Stimulated activated CD8-positive, alpha-beta memory T cell treated with anti-CD3 and anti-CD28 coated beads, Interleukin-4, amount 100 ng/mL, for 1 hour (primary cell): ENCODE measurements at places on chromosomes 3 and 15.

DNA sequence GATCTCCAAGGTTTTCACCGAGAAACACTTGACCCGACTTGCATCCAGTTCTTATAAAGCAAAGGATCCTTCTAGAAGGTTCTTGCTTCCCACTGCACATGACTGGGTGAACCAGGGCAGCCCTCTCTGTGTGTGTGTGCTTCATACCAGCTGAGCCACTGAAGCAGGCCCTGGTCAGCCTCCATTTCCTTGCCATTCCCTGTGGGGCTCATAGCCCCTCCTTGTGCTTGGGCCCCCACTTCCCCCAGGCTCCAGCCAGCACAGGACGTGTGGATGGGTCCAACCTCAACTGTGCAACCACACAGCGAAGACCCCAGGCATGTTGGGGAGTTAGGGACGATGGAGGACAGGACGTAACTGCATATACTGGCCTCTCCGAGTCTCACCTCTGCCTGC is 15.5 kb downstream of the KLF15 start:
- DNase-seq, result no peak

GRCh38 chr3:101970905-101971304 is 121.6 kb downstream of the NFKBIZ start:
- no peak for DNase-seq

GRCh38 chr3:194462936-194463335 is 23.9 kb downstream of the ATP13A3 start:
- DNase-seq, result no peak

GRCh38 chr3:18891641-18892040 is 256.7 kb upstream of the KCNH8 start:
- DNase-seq, result no peak

DNA sequence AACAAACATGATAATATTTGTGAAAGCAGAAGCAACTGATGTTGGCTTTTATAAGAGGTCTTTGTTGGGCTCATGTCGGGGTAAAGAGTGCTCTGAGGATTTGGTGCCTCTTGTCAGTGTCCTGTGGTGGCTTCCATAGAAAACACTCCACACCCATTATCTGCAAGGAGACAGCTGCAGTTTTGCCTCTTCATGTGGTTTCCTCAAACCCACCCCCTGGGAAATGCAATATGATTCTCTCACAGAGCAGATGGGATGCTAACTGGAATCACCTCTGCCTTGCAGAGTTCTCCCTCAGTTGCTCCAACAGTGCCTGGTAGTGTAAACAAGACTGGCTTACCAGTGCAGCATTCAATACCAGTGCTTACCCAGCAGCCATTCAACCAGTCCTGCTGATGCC is 771.4 kb upstream of the CFAP20DC start:
- DNase-seq, result no peak

DNA sequence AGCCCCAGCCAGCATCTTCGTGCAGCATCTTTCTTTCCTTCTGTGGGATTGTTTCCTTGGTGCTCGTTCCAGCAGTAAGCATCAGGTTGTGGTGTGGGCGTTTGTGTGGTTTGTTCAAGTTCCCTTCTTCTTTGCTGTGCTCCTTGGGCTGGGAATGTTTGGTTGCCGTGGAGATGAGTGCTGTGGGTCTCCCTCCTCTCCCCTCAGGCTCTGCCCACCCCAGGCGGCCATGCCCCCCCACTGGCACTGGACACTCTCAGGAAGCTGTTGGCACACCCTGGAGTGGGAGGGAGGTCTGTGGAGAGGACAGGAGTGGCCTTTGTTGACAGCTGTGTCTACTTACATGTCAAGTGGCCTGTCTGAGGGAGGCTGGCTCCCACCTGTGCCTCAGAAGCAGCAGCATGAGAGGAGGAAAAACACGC is 46.5 kb upstream of the SACM1L start:
- no peak for DNase-seq

GRCh38 chr3:160540551-160540950 is 24.8 kb downstream of the KPNA4 start:
- no peak for DNase-seq

- DNase-seq, result no peak
Measured at GRCh38 chr3:182078929-182079328, 367.2 kb downstream of the SOX2 start.

DNA sequence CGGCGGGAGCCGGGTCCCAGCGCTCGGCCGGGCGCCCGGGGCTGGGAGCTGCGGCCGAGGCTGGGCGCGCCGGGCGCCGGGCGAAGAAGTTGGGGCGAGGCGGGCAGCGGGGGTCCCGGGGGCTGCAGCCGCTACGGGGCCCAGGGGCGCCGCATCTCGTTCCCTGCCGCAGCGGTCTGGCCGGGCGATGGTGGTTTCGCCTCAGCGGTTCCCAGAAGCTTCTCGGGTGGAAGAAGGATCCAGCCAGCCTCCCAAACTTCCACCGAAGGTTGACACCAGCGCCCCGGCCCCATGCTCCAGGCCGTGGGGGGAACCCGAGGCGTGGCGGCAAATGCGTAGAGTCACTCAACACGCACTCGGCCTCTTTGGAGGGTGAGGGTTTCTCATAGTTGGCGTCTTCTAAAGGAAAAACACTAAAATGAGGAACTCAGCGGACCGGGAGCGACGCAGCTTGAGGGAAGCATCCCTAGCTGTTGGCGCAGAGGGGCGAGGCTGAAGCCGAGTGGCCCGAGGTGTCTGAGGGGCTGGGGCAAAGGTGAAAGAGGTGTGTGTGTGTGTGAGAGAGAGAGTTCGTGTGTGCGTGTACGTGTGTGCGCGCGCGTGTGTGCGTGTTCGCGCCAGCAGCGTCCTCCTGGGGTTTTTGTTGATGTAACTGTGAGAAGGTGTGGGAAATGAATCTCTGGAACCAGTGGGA is 940 bp downstream of the BOC start:
- DNase-seq, result no peak

DNA sequence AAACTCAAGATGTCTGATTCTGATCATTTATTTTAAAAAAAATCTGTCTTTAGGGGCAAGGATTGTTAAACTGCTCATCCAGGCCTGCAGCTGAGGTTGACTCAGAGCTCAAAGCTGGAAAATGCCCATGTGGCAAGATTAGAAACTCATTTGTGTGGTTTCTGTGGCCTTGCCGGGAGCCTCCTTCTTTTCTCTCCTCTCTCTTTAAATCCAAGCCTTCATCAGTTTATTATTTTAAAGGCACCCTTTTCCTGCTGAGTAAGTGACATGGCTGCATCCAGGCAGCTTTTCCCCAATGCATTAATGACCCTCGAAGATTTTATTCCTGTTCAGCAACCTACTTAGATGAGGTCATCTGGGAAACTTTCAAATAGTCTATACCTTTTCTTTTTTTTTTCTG is 221.3 kb upstream of the CDIN1 start:
- DNase-seq, result no peak

DNA sequence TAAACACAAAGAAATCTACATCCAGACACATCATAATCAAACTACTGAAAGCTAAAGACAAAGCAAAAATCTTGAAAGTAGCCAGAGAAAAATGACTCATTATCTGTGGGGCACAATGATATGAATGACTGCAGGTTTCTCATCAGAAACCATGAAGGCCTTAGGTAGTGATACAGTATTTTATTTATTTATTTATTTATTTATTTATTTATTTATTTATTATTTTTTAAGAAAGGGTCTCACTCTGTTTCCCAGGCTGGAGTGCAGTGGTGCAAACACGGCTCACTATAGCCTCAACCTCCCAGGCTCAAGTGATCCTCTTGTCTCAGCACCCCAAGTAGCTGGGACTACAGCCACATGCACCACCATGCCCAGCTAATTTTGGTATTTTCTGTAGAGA is 15.2 kb downstream of the CCK start:
- no peak for DNase-seq

GRCh38 chr3:193508108-193508507 is 46.6 kb downstream of the ATP13A4 start:
- no peak for DNase-seq

- no peak for DNase-seq
Measured at GRCh38 chr3:33989229-33989628, 190.8 kb downstream of the PDCD6IP start.

- DNase-seq, result no peak
Measured at GRCh38 chr3:132961991-132962390, 76.2 kb upstream of the TMEM108 start.

DNA sequence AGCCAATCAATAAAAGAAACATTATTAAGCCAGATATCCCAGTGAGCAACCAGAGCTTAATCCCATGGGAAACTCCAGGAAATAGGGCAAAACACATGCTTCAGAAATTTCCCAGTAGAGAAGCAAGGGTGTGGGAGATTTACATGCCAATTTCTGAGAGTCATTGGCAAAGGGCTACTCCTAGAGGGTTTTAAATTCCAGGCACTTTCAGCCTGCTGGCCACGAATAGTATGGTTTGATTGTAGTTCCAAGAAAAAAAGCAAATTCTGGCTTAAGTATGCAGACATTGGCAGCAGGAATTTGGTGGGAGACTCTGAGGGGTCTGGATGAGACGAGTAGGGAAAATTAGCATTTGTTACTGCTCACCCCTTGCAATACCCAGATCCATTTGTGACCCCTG is 402.1 kb upstream of the SUCLG2 start:
- no peak for DNase-seq

DNA sequence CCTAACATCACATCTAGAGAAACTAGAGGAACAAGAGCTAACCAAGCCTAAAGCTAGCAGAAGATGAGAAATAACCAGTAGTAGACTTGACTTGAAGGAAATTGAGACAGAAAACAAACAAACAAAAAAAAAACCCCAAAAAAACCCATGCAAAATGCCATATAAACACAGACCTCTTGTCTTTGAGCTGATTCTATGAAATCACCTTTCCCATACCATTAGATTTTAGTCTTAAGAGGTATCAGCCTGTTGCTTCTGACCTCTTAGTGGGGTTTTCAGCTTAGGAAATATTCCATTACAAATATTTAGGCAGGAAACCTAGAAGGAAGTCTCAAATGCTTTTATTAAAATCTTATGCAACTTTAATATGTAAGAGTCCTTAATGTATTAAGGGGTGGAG is 23.9 kb upstream of the ST3GAL6 start:
- no peak for DNase-seq

DNA sequence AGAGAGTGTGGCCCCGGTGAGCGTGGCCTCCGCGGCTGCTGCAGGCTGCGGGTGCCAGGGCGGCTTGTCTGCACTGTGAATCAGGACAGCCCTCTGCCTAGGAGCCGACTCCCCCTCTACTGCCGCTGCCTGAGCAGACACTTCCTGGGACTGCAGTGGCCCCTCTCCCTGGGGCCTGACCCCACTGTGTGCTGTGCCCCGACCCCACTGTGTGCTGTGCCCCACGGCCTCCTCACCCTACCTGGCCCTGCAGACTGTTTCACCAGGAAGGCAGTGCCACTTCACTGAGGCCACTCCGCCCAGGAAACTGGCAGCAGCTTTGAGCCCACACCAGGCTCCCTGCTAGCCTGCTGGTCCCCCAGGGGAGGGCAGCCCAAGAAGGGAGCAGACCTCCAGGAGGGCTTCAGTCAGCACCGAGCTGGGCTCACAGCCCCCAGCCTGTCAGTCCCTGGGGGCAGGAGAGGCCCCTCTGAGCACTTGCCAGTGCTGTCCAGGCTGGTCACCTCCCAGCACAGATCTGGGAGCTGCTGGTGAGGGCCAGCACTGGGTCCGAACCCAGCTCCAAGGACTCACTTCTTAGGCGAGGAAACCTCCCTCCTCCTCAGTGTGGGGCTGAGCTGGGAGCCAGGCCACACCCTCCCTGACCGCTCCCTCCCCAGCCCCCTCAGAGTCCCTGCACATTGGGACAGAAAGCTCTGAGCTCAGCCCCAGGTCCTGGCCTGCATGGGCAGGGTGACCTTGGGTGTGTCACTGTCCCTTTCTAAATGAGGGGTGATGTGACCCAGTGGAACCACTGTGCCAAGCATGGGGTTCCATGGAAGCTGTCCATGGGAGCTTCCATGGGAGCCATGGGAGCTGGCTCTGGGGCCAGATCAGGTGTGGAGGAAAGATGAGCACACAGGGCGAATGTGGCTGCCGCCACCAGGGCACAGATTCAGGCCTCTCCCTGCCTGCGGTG is 56.8 kb downstream of the DNAJB8 start:
- no peak for DNase-seq

- DNase-seq, result no peak
Measured at GRCh38 chr3:148914936-148915690, 50.0 kb downstream of the CPA3 start.

DNA sequence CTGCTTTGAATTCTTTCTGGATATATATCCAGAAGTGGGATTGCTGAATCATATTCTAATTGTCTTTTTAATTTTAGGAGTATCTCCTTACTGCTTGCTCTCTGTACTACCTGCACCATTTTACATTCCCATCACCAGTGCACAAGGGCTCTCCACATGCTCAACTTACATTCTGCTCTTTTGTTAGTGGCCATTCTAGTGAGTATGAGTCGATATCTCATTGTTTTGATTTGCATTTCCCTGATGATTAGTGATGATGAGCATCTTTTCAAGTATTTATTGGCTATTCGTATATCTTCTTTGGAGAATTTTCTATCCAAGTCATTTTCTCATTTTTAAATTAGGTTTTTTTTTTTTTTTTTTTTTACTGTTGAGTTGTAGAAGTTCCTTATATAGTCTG is 29.5 kb downstream of the PFN2 start:
- no peak for DNase-seq

- DNase-seq, result no peak
Measured at GRCh38 chr3:13517253-13517977, 31.5 kb upstream of the FBLN2 start.

GRCh38 chr3:129507181-129507831 is 21.1 kb upstream of the RHO start:
- no peak for DNase-seq

- no peak for DNase-seq
Measured at GRCh38 chr15:44243141-44243540, 45.4 kb upstream of the GOLM2 start.

DNA sequence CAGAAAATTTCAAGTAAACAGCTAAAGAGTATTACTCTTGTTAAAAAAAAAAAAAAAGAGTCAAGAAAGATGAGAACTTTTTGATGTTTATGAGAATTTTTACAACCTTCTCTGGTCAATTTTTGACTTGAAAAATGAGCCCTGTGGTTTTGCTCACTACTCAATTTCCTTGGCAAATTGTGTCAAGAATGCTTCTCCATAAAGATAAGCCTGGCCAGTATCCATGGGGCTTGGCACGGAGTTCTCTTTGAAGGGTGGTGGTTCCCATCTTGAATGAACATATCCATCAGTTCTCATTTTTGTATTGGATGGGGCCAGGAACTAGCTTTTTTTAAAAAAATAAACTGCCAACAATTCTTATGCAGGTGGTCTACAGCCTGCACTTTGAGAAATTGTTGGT is 179.9 kb downstream of the RYR3 start:
- DNase-seq, result no peak

- DNase-seq, result no peak
Measured at GRCh38 chr3:105564546-105565288, 198.0 kb downstream of the ALCAM start.

DNA sequence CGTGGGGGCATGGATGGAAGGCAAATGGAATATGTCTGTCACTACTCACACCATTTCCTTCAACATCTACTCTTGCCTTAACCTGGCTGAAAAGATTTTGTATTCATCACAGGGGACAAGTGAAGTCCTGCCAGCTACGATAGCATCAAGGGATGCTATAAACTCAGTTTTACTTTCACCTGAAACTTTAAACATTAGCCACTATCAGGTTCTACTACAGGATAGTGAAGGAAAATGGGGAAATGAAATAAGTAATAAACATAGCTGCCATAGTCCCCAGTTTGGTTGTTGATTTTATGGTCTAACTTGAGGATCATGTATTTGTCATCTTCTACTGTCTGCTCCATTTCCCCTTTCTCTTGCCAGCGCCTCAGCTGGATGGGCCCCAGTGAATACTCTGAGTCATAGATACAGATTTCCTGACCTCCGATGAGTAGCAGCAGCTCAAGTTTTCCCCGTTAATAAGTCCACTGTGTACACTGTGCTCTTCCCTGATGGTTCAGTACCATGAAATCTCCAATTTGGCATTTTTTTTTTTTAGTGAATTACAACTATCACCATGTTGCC is 338.2 kb upstream of the SLCO3A1 start:
- DNase-seq, result no peak
